ENCODE measurements at places on chromosomes 11 and 22.
A peak's percentile ranks its signal among the peaks of the same experiment; 100 is the strongest.

GRCh38 chr11:75534259-75535069 lies 8.7 kb upstream of the GDPD5 start:
- no peak for DNase-seq

DNA sequence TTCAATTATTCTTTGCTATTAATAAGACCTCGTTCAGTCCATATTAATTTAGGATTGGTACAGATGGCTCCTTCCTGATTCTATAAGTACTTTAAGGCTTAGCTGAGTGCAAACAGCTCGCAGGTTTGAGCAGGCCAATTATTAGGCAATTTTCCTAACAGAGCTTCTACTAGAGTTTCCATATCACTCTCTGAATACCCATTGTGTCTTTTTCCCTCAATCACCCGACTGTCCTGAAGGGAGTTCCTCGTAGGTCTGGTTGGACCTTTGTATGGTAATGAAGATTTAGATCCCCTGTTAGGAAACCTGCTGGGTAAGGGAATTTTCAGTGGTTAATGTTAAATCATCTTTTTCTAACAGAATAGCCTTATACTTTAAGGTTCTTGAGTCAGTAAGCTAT lies 61.1 kb downstream of the ARHGAP42 start:
- no peak for DNase-seq

DNA sequence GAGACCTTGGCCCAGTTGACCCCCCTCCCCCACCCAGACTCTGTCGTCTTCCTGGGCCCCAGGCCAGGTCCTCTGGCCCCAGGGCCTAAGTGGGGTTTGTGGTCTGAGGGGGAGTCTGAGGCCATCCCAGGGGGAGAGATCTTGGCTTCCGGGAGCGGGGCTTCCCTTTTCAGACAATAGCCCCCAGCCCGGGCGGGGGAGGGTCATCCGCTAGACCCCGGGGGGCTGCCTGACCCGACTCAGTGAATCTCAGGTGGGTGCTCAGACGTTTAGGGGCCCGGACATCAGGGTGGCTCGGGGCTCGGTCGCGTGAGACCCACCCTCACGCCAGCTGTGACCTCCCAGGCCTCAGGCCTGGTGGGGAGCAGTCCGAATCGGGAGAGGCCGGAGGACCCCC lies 609 bp downstream of the MAPK11 start:
- DNase-seq: no peak

GRCh38 chr11:69624293-69624692 lies 16.7 kb upstream of the CCND1 start:
- no peak for DNase-seq

GRCh38 chr11:132751516-132752250 lies 780.6 kb downstream of the OPCML start:
- DNase-seq: no peak

GRCh38 chr11:110095554-110095953 lies 2.4 kb downstream of the ZC3H12C start:
- no peak for DNase-seq

GRCh38 chr11:80383655-80384054 lies 942.8 kb upstream of the TENM4 start:
- no peak for DNase-seq

DNA sequence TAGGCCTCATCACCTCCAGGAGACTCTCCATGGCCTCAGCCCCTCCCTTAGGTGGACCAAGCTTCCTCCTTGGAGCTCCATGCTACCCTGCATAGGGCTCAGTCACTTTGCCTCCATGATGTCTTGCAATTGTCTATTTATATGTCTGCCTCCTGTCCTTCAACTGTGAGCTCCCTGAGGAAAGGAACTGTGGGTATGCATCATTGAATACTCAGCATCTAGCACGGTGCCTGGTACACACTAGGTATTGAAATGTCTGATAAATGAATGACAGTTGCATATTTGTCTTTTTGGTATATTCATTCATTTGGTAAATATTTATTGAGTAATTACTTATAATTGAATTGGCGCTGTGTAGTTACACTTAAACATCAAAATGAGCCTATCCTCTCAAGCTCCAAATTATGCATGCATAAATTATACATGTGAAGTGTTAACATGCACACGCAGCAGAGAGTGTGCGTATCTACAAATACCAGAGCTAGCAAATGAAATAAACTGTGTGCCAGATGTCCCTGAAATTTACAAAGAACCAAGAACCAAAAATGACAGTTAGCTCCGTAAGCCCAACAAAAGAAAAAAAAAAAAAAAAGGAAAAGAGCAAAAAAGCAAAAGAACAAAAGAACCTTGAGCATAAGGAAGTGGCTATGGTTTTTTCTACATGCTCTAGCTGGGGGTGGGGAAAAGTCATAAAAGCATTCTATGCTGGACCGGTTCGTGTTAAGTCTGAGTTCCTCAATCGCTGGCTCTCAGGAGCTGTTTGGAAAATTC lies 25.2 kb downstream of the GRAP2 start:
- no peak for DNase-seq

DNA sequence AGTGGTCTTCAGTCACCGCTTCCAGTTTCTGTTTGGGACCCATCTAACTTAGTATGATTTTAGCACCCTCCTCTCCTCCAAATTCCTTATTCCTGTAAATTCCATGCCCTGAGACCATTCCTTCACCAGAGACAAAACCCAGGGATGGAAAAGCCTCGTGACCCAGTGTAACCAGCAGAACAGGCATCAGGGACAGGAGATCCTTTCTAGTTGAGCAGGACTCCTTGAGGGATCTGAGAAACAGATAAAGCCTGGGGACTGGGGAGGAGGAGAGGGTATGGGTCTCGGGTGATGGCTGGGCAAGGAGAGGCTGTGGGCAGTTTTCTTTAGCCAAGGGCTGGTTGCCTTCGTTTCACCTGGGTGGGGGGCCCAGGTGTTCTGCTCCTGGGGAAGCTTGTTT lies 40.9 kb downstream of the TEAD1 start:
- no peak for DNase-seq

GRCh38 chr11:12472401-12473005 lies 95.1 kb downstream of the PARVA start:
- DNase-seq: no peak

DNA sequence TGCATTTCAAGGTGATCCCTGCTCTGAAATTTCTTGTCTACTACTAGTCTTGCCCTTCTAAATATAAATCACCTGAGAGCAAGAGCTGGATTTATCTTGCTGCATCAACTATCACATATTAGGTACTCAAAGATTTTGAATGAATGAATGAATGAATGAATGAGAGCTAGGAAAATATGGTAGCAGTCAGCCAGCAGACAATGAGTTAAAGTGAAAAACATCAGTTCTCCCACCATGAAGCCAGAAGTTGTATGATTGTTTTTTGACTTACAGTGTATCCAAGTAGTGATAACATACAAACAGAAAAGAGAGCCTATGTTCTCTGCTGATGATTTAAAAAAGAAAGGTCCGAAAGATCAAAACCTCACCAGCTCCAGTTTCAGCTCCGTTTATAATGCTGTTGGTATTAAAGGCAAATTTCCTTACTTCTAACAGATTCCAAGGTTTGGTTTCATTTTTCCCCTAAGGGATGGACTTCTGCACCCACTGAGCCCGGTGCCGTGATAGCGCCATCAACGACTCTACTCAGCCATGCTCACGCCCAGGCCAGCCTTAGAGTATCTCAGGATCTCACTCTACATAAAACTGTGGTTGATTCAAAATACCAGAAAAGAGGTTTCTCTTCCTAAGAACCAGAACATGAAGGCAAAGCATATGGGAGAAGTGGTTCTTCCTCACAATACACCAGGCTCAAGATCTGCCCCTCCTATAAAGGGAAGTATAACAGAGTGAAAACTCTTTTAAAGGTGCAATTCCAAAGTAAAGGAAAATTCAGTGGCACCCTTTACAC lies 92.0 kb downstream of the SGSM3 start:
- no peak for DNase-seq

DNA sequence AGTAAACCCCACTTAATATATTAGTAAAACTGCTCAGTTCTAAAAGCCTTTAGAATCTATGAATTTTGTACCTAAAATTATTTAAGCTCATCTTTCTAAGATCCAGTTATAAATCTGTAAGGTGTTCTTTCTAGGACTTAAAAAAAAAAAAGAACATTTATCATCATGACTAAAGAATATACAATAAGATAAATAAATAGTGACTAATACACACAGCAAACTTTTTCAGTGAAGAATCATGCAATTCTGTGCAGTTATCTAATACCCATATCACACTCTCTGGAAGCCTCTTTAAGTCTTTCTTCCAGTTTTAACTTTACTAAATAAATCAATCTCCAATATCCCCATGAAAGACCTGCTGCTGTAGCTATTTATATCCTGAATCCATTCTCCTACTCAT lies 59.8 kb downstream of the CEP57 start:
- DNase-seq: no peak

- DNase-seq: peak; percentile 84
These were observed 1.9 kb downstream of the TIRAP start for GRCh38 chr11:126284829-126285228.

- no peak for DNase-seq
These were observed 1.6 kb downstream of the CD59 start for GRCh38 chr11:33734441-33735270.

DNA sequence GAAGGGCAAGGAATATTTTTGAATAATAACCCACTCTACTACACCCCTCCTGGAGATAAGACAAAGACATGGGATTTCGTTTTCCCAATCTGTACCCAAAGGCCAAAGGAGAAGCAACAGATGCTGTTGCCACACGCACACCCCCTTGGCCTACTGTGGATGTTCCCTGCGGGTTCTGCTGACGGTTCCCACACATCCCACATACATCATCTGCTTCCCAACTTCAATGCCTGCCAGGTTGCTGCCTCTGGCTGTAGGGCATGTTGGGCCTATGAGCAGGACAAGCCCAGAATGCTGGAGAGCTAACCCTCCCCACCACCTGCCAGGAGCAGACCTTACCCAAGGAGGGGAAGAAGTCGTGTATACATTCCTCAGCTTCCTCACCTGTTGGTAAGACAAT lies 13.6 kb upstream of the RBFOX2 start:
- no peak for DNase-seq

DNA sequence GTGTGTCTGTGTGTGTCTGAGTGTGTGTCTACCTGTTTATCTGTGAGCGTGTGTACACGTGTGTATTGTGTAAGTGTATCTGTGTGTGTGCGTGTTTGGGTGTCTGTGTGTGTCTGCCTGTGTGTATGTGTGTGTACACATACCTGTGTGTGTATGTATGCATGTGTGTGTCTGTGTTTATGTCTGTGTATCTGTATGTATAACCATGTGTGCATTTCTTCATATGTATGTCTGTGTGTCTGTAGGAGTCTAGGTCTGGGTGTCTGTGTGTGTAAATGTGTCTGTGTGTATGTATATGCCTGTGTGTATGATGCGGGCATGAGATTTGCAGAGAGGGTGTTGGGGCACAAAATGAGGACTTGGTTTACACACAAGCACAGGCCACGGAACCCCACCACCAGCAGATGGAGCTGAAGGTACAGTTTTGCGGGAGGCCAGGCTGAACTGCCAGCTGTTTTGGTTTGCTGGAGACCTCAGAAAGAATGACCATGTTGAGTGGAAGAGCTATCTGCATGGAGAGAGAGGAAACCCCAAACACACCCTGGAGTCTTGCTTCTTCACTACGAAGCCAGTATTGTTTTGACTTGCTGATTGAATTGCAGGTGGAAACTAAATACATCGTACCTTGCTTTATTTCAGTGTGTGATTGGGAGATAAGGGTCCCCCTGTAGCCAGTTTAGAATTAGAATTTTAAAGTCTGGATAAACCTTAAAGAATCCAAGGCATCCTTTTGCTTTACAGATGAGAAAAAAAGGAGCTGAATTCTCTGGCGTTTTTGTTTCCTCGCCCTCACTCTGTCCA lies 497.2 kb downstream of the NTM start:
- peak; percentile 44 for DNase-seq

- DNase-seq: peak; percentile 85
These were observed 598 bp downstream of the ZFP91 start for GRCh38 chr11:58579192-58580129.

DNA sequence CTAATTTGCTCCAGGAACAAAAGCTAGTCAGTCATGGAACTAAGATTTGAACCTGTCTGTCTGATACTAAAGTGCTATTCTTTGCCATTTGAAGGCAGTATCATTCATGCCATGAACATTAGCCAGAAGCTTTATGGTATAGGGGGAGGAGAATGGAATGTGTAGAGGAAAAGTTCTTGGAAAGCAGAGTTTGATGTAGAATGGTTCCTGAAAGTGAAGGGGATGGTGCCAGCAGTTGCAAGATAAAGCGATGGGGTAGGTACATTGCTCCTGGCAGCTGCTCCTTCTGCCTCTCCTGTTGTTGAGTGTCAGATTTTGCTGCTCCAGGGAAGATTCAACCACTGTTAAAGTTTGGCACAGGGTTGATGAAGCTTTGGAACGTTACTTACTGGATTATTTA lies 53.4 kb downstream of the ARHGAP42 start:
- no peak for DNase-seq

DNA sequence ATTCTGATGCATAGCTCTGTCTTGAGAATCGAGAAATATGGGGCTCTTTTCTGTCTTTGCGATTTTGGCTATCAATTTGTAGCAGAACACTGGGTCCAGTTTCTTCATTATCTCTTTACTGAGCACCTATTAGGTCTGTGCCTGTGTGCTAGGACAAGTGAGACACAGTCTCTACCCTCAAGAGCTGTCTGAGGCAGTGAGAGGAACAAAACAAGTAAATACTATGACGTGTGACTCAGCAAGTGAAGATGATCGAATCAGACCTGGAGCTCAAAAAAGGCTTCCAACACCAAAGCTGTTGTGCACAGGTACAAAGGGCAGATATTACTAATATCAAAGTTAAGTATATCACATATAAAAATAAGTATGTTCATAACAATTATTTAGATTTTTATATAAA lies 52.4 kb downstream of the LGR4 start:
- DNase-seq: no peak

DNA sequence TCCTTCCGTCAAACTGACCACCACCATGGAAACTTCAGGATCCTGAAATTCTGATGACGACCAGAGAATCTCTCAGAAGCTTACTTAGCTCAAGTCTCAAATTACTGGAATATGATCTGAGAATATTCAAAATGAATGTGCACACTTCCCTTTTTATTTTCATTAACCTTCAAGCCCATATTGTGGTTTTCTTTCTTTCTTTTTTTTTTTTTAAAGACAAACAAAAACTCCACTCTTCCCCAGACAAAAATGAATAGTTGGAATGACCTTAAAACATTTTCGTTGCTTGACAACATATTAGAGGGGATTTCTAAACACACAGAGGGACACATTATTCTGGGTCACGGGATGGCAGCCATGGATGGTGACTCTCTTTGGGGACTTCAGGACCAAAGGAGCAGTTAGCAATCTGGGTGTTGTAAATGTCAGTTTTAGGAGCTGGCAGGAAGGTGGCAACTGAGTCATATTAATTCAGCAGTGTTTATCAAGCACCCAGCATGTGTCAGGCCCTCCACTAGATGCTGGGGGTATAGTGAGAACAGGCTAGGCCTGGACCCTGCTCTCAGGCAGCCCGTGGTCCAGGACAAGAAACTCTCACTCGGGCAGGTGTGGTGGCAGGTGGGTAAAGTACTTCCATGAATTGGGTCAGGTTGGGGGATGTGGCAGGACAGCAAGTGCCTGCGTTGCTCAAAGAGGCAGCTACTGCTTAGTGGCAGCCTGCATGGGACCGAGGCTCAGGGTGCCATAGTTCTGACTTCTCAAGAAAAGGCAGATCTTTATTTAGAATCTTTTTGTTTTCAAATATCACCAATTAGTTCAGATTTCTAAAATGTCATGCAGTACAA lies 126.1 kb downstream of the HIPK3 start:
- no peak for DNase-seq
